ENCODE measurements at places on chromosomes 7 and 10. TPM values are rescaled to one million over a fixed set of nuclear protein-coding genes. Genes with fewer than 3 reads are reported as not detected.

The TMEM225B gene
- total RNA-seq, result 0.95 TPM

DNA sequence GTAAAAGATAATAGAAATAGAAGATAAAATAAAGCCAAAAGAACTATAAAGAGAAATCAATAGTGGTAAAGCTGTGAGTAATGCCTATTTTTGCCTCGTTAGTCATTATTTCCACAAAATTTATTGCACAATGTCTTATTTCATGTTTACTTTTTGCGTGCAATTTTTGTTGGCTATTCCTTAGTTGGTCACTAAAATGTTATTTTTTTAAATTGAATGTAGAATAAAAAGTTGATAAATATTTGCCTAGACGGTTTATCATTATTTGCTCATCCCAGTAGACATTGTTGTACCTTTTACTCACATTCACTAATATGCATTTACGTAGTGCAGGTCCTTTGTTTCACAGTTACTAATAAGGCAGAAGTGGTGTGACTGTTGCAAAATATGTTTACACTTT lies 227.8 kb upstream of the BMPER start:
- DNase-seq, result no peak

The CFAP69 gene
- 11.3 TPM for total RNA-seq

GRCh38 chr10:43576580-43576979 lies 2.2 kb upstream of the ZNF239 start:
- no peak for DNase-seq

- DNase-seq, result no peak
These were observed 83.9 kb downstream of the JAZF1 start for GRCh38 chr7:28096713-28097112.

GRCh38 chr10:14879124-14879927 lies 660 bp downstream of the SUV39H2 start:
- no peak for DNase-seq

GRCh38 chr10:126387931-126388911 lies at the start of gene ADAM12:
TSS of gene ADAM12 (minus strand) at chr10:126388477. CDS start at chr10:126388145, 332 bp downstream.
- no peak for DNase-seq

GRCh38 chr7:135692055-135692454 lies 29.7 kb downstream of the STMP1 start:
- no peak for DNase-seq

DNA sequence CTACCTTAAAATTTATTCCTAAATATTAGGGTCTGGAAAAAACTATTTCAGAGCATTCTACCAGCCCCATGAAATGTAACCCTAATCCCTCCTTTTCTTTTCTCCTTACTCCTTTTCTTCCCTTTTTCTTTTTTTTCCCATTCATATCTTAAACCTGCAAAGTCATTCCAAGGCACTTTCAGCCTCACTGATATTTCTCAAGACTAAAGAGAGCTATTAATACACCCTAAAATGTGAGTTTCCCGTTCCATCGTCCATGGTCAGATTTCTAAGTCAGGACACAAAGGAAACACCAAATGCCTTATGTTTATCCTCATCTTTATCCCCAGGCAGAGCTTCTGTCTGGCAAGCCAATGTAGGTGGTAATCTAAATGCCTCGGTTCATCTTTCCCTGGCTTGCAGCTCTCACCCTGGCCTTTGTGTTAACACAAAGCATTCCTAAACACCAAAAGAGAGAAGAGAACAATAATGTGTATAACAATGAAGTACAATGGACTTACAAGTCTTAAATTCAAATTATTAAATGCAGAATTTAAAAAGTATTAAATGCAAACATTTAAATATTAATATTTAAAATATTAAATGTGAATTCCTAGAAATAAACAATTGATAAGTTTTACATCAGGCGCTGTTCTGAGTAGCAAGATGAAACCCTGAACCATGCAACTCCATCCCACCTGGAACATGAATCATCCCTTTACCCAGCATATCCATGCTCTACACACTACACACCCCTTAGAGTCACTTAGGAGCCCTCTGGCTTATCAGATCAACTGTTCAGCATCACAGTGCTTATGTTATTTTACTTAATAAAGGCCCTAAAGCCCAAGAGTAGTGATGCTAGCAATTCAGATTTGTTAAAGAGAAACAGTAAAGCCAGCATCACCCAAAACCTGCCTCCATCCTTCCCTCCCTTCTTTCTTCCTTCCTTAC lies 26.8 kb downstream of the MICU1 start:
- DNase-seq, result no peak

The TUBAL3 gene
- not detected for total RNA-seq

The TDRD1 gene
- total RNA-seq, result not detected

- DNase-seq, result no peak
These were observed 203.9 kb upstream of the CHRM2 start for GRCh38 chr7:136664537-136664936.

The ICA1 gene
- 9.7 TPM for total RNA-seq

DNA sequence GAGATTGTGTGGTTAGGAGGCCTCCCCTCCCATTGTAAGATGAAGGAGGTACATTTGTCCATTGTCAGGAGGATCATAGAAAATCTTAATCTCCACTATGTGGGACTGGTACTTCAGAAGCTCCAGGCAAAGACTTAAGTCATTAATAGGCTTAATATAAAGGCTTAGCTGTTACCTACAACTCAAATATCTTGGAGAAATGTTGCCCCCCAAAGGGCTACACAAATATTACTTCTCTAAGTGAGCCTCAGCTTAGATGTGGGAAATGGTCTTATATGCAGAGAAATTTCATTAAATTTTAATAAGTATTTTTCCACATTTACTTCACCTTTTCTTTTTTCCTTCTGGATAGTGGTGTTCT lies 27.2 kb downstream of the TAS2R41 start:
- DNase-seq, result no peak

DNA sequence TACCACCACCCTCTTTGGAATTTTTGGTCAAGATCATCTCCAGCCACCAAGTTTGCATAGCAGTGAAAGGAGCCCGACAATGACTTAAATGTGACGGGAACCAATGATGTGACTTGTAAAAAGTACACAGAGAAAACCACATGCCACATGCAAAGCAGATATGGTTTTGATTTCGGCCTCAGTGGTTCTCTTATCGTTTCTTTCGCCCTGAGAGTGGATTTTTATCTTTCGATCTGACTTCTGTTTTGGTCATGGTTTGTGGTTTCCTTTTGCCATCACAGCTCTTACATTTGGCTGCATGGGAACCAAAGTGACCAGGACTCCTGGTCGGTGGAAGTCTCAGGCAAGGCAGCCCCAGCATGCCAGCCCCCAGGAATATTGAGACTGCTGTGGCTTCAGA lies 31.5 kb downstream of the TCF7L2 start:
- DNase-seq, result no peak

The ADAM22 gene
- total RNA-seq, result 2.6 TPM

- DNase-seq, result no peak
These were observed 155.2 kb downstream of the MAGI2 start for GRCh38 chr7:79298145-79298760.

The ARL3 gene
- total RNA-seq, result 6.1 TPM

The INHBA gene
- total RNA-seq, result 2.0 TPM

DNA sequence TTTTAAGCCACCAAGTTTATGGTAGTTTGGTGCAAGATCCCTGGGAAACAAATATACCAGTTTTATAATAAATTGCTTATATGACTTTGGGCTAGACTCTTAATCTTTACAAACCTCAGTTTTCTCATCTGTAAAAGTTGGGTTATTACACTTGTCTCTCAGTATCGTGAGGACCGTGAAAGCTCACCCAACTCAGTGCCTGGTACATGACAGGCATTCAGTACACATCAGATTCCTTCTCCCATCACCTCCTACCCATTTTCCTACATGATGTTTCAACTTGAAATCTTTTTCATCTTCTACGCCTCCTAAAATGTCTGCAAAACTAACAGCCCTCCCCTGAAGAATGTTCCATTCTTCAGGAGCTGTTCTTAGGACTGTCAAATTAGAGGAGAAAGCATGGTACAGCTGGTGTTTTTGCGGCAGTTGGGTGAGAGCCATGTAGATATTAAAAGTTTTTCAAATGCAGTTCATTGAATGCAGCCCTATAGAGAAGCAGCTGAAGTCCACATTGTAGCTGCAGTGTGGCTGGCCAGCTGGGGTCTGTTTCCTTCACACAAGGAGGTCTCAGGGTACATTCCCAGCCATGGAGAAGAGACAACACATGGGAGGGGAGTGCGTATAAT lies 812.8 kb downstream of the LRMDA start:
- DNase-seq, result no peak

All from omental fat pad (tissue), 4 donors.